ENCODE measurements at places on chromosomes 4 and X.
A peak's percentile ranks its signal among the peaks of the same experiment; 100 is the strongest.

DNA sequence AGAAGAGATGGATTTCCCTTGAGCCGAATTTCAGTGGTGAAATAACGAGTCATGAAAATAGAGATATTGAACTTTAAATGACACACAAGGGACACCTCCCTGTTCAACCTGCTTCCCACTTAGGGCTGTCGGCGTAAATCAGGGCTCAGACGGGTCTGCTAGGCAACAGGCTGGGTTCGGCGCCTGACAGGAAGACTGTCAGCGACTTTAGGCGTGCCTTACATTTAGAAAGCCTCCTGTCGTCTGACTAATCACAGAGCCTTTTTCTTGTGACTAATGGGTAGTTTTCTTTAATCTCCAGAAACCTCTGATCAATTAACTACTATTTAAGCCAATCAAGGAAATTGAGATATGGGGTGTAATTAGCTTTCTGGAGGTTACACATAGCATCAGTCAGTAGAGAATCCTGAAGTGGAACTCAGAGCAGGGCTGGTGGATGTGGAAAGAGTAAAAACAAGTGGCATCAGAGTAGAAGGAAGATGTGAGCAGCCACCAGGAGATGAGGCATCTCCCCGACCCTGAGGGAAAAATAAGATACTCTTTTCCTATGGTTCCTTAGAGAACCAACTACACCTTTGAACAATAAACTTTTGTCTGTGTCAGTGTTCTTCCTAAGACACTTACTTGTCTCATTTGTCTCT lies 86.2 kb upstream of the HS3ST1 start:
- no peak for DNase-seq

DNA sequence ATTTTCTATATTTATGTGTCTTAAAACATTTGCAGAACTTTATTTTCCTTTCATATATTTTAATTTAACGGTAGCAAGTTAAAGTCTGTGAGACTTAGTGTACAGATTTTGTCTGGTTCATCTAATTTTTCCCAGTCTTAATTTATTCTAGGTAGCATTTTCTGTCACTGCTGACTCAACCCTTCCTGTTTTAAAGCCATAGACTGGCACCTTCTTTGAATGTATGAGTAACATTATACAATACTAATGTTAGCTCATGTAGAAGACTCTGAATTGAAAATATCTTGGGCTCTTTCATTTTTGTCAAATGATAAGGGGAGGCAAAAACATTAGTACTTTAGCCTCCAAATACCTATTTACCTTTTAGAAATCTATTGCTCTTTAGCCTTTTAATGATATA lies 43.6 kb downstream of the BLTP1 start:
- no peak for DNase-seq

- DNase-seq = peak; percentile 85
Measured at GRCh38 chrX:104335756-104336155, 81.0 kb upstream of the ESX1 start.

DNA sequence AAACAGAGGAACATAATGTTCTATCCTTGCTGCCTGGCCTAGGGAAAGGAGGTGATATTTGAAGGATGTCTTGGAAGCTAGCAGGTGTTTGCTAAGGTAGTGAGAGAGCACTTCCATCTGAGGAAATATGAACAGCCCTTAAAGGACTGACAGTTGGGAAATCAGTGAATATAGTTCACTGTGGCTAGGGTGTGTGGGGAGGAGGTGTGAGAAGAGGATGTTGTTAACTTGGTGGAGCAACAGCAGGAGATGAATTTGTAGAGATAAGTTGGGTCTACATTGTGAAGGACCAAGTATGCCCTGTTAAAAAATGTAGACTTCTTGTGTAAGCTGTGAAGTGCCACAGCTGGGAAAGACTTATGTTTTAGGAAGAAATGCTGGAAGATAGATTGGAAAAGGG lies 25.5 kb downstream of the TBC1D19 start:
- DNase-seq = no peak

DNA sequence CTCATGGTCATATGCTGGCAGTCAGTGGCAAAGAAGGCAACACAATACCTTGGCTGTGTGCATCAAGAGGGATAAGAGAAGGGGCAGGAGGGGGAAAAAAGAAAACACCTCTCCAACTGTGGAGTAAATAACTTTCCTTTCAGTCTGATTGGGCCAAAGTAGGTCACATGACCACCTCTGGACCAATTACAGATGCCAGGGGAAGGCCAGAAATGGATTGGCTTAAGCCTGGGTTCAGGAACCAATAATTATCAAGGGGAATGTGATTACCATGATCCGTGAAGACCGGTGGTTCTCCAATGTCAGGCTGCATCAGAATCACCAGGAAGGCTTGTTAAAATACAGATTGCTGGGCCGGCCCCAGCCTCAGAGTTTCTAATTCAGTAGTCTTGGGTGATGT lies 7.4 kb upstream of the ADGRG2 start:
- no peak for DNase-seq

- peak; percentile 72 for DNase-seq
Measured at GRCh38 chr4:6953751-6954380, 44.2 kb downstream of the TBC1D14 start.

- no peak for DNase-seq
Measured at GRCh38 chrX:107630031-107630689, 1.9 kb downstream of the PRPS1 start.

DNA sequence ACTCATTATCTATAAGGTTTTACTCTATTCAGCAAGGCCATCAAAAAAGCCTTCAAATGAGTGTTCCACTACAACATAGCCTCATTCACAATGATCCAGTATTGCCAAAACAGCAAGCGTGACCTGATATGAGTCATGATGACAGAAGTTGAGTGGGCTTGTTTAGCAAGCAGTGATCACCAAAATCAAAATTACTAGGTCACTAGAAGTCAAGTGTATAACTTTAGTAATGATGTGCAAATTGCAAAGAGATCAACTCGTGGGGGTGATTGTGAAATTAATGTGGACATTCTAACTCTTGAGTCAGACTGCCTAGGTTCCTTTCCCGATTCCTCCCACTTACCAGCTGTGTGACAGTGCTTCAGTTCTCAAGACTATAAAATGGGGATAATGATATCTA lies 124.5 kb downstream of the CHM start:
- DNase-seq = peak; percentile 34

DNA sequence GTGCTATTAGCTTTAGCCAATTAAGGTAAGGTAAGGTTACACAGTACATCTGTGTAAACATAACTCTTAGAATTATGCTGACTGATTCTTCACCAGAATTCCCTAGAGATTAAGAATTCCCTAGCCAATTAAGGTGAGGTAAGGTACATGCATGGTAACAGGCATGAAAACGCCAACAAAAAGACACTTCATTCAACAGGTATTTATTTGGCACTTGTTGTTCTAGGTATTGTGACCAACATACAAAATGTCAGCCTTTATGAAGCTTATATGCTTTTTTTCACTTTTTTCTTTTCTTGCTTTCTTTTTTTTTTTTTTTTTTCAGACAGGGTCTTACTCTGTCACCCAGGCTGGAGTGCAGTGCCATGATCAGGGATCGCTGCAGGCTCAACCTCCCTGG lies 47.2 kb downstream of the EDNRA start:
- no peak for DNase-seq

- DNase-seq = no peak
Measured at GRCh38 chr4:162403419-162403818, 239.6 kb upstream of the FSTL5 start.

GRCh38 chrX:63809173-63809572 lies 24.2 kb upstream of the ARHGEF9 start:
- no peak for DNase-seq

DNA sequence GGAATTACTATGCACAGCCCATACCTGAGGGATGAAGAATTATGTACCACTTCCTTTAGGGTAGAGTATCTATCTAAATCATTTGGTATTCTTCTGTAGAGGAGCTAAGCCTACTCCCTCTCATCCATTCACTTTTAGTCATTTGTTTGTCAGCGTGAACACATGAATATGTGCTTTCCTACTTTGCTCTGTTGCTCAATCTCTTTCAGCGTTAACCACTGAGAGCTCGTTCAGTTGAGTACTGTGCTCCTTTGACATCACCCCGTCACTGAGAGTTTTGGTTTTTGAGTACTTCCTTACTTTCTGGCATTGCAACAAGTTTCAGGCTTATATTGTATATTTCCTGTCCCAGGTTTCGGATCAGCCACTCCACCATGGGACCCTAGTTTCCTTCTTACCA lies 700.6 kb downstream of the NLGN4X start:
- DNase-seq = no peak

GRCh38 chrX:130741584-130741983 lies 161.4 kb downstream of the ENOX2 start:
- no peak for DNase-seq

- DNase-seq = no peak
Measured at GRCh38 chrX:110045421-110045820, 42.5 kb downstream of the TMEM164 start.

- peak; percentile 50 for DNase-seq
Measured at GRCh38 chr4:78534286-78534955, 17.1 kb upstream of the ANXA3 start.

- DNase-seq = no peak
Measured at GRCh38 chr4:138217567-138217966, 24.6 kb downstream of the SLC7A11 start.

- DNase-seq = no peak
Measured at GRCh38 chr4:74623041-74623440, 171.3 kb downstream of the BTC start.

GRCh38 chrX:72269671-72270251 lies 7.3 kb downstream of the RPS4X start:
- DNase-seq = peak; percentile 79

DNA sequence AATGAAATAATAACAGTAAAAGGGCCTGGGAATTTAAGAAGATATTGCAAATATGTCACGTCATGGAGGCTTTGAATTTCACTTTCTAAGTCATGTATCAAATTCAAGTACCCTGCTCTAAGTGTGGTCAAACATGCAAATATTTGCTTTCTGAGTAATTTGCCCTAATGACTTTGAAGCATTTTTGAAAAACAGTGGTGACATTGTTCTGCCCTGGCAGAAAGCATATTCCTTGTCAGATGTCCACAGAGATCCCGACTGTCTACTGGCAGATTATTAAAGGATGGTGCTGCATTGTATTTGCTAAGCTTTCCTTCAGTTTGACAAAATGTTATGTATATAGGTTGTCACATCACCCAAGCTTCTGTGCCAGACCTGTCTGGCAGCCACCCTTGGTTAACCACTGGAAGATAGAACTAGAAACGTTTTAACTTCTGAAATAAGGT lies 92.5 kb downstream of the ANK2 start:
- DNase-seq = peak; percentile 86

DNA sequence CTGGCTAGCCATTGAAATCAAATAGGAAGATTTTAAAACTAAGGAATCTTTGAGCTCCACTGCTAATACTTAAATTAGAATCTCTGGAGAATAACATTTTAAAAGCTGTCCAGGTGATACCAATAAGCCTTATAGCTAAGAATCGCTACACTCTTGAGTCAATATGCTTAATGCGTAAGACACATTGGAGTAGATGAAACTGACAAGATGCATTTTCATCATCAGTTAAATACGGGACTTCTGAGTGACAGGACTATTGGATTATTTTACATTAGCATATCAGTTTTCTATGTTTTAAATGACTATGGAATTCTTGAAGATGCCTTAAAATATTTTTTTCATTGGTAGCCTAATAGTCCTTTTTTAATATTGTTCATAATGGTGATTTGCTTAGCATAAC lies 80.2 kb downstream of the ATOH1 start:
- DNase-seq = no peak

GRCh38 chr4:101000496-101000895 lies 346.8 kb downstream of the PPP3CA start:
- no peak for DNase-seq

- no peak for DNase-seq
Measured at GRCh38 chrX:8323356-8323755, 141.3 kb upstream of the VCX3B start.

- no peak for DNase-seq
Measured at GRCh38 chrX:148290931-148291330, 209.5 kb upstream of the AFF2 start.

DNA sequence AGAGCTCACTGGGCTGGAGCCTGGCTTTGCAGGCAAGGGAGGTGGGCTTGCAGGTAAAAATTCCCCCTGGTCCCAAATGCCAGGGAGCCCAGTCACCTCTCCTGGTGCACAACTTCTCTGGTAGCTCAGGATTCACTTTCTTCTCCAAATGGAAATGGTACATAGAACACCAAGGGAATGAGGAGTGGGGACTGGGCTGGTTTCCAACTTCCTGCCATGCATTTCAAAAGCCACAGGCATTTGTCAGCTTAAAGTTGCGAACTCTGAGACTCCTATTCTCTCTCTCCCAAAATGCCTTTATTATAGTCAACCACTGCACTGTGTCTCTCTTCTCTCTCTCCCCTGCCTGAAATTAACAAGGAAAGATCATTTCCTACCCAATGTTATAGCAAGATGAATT lies 177.3 kb downstream of the GRIA3 start:
- no peak for DNase-seq

DNA sequence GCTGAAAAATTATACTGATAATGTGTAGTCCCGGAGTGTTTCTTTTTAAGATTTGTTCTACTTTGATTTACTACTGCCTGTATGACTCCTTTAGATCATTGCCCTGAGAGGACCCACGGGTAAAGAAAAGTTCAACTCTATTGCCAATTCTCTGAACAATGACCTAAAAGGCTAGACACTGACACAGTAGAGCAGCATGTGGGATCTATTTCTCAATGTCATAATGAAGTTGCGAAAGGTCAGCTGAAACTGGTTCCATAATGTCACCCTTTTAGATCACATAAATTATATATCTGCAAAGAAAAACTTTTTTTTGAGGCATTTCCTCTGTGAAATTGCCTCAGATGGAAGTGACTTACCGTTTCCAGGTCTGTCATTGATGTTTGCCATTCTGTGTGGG lies 67.4 kb downstream of the GLRB start:
- DNase-seq = no peak

- DNase-seq = no peak
Measured at GRCh38 chrX:49879656-49880277, 483 bp downstream of the USP27X start.

- DNase-seq = no peak
Measured at GRCh38 chrX:87003031-87003430, 514.6 kb upstream of the KLHL4 start.

- DNase-seq = peak; percentile 70
Measured at GRCh38 chrX:72272868-72273267, 4.2 kb downstream of the RPS4X start.

DNA sequence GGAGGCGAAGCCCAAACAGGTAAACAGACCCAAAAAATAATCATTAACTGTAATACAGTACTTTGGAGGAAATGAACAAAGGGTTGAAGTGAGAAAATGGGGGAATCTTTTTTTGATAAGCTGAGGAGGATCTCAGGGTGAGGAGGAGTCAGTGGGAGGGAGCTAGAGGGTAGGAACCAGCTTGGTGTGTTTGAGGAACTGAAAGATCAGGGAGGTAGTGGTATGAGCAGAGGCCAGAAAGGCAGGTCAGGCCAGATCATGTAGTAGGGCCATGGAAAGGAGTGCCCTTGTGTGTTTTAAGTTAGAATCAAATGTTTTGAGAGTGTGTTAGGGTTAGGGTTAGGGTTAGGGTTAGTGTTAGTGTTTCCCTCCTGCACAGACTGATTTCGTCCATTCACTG lies 48.8 kb downstream of the PPP2R2C start:
- no peak for DNase-seq
